ENCODE measurements at places on chromosomes 2 and 18. TPM values are rescaled to one million over a fixed set of nuclear protein-coding genes. Genes with fewer than 3 reads are reported as not detected.

The ABCG8 gene
- total RNA-seq: 0.53 TPM

DNA sequence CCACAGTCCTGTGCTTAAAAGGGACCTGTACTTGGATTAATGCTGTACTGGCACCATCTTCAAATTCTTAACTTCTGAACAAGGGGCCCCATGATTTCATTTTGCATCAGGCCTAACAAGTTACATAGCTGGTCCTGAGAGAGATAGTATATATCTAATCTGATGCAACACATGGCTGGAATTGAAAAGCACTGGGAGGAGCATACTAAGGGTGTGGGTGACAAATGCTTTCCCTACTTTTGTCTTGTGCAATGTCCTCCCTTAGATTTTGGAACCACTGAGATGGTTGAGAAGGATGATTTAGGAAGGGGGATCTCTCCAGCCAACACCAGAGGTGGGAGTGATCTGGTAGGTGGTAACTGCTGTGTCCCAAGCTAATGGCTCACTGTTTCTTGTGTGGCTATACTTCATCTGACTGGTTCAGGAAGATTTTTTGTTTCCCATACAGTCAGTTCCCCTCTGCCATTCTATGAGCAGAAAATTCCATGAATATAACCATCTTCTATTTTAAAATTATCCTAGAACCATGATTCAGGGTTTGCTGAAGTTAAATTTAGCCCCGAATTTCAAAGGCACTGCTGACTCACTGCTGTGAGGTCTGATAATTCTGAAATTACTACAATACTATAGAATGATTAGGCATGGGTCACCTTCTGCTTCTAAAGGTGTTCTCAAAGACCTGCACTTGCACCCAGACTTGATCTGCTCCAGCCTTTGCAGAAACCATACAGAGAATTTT lies 108.3 kb upstream of the NCKAP5 start:
- no peak for DNase-seq

DNA sequence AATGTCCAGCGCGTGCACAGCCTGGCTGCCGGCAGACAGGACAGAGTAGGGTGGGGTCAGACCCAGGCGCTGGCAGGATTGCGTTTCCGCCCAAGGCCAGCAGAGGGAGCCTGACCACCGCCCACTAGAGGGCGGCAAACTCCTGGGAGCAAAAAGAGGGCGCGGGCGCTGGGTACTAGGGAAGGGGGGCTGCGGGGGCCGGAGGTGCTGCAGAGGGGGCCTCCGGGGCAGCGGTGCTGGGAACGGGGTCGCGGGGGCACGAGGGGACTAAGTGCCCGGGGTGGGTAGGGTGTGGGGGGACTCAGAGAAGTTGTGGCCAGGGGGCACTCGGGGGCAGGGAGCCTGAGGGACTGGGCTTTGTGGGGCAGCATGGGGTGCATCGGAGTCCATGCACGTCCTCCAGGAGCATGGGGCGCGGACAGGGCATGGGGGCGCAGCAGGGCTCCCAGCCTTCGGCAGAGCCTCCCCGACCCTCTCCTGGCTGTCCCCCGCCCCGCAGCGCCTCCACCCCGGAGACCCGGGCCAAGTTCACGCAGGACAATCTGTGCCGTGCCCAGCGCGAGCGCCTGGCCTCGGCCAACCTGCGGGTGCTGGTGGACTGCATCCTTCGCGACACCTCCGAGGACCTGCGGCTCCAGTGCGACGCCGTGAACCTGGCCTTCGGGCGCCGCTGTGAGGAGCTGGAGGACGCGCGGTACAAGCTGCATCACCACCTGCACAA lies 3.2 kb downstream of the TEKT4 start:
- DNase-seq: peak; percentile 54

DNA sequence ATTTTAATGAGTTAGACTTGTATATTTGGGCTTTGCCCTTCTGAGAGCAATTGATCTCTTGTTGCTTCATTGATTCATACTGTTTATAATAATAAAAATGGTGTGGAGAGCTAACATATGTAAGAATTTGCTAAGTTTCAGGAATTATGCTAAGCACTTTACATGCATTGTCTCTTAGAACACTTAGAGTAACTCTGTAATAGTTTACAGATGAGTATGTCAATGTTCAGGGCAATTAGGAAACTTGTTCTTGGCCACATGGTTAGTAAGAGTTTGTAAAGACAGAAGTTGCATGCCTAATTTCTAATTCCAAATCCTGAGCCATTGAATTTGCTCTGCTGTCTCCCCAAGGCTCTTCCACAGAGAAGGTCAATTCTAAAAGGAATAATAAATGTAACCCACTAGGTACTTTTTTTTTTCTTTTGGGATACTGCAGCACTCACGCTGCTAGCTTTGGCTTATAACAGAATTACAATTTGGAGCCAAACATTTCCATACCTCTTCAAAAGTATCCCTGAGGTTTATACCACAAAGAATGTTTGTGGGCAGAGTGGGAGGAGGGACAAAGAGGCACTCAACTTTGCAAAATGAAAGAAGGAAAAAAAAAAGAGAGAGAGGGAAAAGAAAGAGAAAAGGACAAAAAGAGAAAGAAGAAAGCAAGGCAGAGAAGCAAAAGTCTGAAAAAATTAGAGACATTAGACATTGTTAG lies 232.4 kb downstream of the CALCRL start:
- DNase-seq: no peak
